ENCODE measurements at places on chromosomes 11 and 22.

DNA sequence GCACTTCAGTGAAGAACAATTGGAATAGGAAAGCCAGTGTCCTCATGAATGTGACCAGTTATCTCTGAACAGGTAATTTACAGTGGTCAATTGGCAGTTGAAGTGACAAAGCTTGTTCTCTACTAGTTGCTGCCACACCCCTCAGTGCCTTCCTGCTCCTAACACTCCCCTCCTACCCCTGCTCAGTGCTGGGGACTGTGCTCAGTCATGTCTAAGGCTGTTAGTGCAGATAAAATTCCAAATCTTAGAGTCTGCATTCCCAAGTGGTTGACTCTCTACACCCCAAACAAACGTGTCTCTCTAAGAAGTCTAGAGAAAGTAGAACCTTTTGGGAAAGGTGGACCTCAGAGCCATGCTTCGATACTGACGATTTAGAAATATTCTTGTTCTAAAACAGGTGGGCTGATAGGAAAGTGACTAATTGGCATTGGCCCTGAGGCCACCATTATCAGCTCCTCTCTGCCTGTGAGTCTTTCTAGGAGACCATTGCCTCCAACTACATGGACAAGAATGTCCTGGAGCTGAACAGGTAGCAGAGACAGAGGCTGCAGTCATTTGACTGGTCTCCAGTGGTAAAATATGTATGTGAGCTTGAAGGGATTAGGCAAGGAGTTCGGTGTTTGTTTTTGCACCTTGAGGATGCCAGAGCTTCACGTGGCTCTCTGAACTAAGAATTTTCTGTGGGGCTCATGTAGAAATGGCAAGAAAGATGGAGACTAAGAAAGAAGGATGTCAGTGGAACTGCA is 22.1 kb upstream of the NNMT start:
- DNase-seq, result no peak

DNA sequence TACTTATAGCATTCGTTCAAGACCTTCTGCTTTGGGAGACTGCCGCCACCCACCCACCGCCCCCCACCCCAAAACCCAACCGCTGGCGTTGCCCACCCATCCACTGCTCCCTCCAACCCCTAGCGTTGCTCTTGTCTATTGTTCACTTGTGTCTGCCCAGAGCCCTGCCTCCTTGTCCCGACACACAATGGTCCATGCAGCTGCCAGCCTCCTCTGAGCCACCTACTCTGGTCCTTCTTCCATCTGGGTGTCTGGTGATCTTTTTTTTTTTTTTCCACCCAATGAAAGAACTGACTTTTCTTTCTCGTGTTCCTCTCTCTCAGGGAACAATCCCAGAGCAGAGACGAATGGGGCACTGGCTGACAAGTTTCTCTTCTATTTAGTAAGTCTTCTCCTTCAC is 256.0 kb upstream of the SESN3 start:
- no peak for DNase-seq

DNA sequence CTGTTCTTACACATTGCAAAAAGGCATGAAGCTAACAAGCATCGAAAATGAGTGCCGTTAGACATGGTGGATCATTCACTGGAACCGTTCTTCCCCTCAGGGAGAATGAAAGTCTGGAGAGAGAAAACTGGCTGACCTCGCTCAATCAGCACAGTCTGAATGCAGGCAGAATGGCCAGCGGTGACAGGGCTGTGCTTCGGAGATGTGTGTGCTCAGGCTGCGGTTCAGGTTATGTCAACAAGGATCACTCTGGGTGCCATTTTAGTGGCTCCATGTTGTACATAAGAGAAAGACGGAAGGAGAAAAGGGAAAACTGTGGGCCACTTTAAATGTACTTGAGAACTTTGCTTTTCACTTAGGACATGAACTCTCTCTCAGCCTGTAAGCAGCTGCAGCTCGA is 749.8 kb upstream of the ARHGAP42 start:
- DNase-seq, result no peak

DNA sequence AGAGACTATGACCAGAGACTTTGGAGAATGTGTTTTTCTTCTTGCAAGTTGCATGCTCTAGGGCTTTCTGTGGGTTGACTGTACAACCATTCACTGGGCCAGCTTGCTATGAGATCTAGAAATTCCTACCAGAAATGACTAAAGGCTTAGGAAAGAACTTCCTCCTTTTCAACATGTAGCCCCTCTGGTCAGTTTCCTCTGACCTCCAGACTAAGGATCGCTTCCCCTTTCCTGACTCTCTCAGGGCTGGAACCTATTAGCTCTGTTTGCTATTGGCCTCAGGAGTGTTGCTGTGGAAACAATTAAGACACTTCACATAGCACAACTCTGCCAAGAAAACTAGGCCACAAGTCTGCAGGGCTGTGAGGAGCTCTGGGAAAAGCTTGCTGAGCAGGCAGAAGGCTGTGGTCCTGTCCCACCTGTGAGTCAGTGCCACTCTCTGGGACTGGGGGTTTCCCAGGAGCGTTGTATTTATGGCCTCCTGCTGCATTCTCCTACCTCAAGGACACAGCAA is 10.7 kb downstream of the CRY2 start:
- no peak for DNase-seq

DNA sequence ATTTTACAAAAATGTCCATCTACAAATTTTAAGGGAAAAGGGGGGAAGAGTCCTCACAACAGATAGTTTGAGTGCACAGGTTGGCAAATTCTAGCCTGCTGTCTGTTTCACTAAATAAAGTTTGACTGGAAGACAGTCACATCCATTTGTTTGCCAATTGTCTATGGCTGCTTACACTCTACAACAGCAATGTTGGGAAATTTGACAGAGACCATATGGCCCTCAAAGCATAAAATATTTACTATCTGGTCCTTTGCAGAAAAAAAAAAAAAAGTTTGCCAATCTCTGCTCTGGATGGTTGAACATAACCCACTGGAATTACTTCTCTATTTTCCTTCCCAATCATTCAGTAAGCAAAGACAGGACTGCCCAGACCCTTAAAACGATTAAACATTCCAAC is 88.2 kb downstream of the FCHSD2 start:
- DNase-seq, result no peak

- no peak for DNase-seq
Observed at GRCh38 chr11:121281698-121282097, 10.9 kb upstream of the SC5D start.

- no peak for DNase-seq
Observed at GRCh38 chr11:12761029-12761428, 86.8 kb downstream of the TEAD1 start.

GRCh38 chr22:30609260-30610185 is 2.5 kb downstream of the TCN2 start:
- DNase-seq, result no peak

Measured in activated T-helper 9 cell treated with anti-CD3 and anti-CD28 coated beads, Interleukin-2, amount 50 U/mL, for 16 hours (primary cell).